ENCODE measurements at places on chromosomes 6 and 20. TPM values are rescaled to one million over a fixed set of nuclear protein-coding genes. Genes with fewer than 3 reads are reported as not detected.

GRCh38 chr6:102581378-102582124 is 1188.0 kb downstream of the GRIK2 start:
- H3K4me3 ChIP-seq, result no peak overlapping the region
- no peaks in the 10 kb centered on the region for H3K36me3 ChIP-seq
- no peak for DNase-seq
- no peak overlapping the region for H3K27ac ChIP-seq

DNA sequence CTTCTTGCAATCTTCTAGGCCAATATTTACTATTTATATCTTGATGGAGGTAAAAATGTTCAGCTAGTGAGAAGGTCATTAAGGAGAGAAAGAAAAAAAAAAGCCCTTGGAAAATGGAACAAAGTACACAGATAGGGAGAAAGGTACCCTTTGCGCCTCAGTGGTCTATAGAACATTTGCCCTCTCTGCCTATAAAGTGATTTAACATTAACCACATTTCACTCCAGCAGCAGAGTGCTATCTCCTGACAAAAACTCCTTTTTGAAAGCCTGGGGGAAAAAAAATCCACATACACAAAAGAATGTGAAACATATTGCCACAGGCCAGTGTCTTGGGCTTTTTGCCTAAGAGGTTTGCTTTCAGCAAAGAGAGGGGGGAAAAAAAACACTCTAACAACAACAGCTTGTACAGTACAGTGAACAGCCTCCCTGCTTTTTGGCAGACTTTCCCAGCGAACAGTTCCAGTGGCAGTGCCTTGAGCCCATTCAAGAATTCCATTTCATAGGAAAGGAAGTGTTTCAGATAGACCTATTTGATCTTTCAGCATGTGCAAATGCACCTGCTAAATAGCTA is 695 bp downstream of the ARHGAP18 start:
- peak overlapping the region; percentile 99 for H3K4me3 ChIP-seq
- peaks cover 51% of the 10 kb centered on the region for H3K4me1 ChIP-seq

DNA sequence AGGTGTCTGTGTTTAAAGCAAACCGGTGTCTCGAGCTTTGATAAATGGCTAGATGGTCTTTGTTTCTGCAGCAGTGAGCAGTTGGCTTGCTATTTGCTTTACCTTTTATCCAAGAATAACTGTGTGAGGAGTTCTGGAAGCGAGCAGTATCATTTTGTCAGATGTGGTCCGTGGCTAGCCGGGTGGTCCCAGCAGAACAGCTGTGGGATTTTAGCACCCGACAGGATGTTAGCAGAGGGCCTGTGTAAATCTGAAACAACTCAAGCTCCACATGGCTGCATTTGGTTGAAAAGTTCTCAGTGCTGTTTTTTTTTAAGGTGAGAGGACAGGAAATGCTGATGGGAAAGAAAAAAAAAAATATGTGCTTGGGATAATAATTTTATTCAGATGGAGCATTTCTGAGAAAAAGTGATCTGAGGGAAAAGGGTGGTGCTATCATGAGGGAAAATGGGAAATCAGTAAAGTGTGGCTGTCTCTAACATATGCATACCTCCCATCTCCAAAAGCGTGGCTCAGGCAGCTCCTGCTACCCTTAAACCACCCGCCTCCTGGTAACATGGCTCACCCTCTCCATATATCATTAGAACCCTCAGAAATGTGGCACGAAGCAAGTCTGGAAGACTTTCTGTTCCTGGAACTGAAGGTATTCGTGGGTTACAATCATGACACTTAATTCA is 215.4 kb downstream of the TSHZ2 start:
- DNase-seq, result no peak
- peaks cover under 1% of the 10 kb centered on the region for H3K36me3 ChIP-seq
- H3K27ac ChIP-seq, result no peak overlapping the region
- H3K4me1 ChIP-seq, result peaks cover 9% of the 10 kb centered on the region
- H3K4me3 ChIP-seq, result no peak overlapping the region

DNA sequence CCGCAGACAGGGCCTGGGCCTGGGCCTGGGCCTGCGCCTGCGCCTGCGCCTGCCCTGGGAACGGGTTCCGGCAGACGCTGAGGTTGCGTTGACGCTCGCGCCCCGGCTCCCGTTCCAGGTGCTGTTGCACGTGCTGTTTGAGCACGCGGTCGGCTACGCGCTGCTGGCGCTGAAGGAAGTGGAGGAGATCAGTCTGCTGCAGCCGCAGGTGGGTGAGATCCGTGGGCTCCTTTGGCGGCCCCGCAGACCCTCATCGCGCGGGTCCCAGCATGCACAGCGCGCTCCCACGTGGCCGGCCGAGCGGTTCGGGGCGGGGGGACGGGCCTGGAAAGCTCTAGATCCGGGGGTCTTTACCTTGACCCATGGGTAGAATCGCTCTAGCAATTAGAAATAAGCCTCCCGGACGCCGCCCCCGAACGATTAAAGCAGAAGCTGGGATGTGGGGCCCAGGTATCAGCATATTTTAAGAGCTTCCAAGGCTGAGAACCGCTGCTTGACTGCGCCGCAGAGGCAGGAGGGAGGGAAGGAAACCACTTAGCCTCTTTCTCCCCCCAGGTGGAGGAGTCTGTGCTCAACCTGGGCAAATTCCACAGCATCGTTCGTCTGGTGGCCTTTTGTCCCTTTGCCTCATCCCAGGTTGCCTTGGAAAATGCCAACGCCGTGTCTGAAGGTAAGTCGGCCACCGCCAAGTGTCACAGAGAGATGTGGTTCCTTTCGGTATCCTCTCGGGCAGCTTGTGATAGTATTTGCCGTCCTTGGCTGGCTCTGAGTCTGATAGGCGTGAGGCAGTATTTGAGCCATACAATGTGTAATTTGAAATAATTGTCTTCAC is 508 bp downstream of the NOP56 start:
- H3K27ac ChIP-seq, result peak overlapping the region; percentile 89
- peak; percentile 74 for DNase-seq
- peak overlapping the region; percentile 94 for H3K4me3 ChIP-seq
- peaks cover 32% of the 10 kb centered on the region for H3K4me1 ChIP-seq

DNA sequence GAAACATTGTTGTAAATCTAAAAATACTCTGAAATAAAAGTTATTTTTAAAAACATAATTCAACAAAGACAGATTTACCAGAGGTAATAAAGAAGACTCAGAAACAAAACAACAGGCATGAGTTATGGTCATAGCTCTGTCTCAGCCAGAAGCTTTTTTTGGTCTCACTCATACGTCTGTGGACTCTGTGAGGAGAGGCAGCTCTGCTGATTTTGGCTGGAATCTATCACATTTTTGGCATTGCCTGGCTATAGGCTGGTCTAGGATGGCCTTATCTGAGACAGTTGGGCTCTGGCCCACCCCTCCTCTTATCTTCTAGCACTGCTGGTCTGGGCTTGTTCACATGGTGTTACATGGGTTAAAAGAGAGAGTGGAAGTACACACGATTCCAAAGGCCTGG is 514.0 kb upstream of the BTBD3 start:
- no peak overlapping the region for H3K4me3 ChIP-seq
- H3K36me3 ChIP-seq, result no peaks in the 10 kb centered on the region
- no peaks in the 10 kb centered on the region for H3K27me3 ChIP-seq
- DNase-seq, result no peak

DNA sequence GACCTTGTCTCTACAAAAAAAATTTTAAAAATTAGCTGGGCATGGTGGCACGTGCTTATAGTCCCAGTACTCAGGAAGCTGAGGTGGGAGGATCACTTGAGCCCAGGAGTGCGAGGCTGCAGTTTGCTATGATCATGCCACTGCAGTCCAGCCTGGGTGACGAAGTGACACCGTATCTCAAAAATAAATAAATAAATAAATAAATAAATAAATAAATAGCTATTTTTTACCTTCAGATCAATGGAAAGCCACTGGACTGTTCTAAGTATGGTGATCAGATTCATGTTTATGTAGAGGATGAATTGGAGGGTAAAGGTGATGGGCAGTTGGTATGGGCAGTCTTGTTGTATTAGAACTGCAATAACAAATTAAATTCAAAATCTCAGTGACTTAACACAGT is 24.0 kb downstream of the DSTN start:
- no peaks in the 10 kb centered on the region for H3K27me3 ChIP-seq
- peaks cover 2% of the 10 kb centered on the region for H3K4me1 ChIP-seq
- H3K36me3 ChIP-seq, result peaks cover 14% of the 10 kb centered on the region
- no peak overlapping the region for H3K27ac ChIP-seq
- no peak for DNase-seq

- DNase-seq, result peak; percentile 87
- H3K4me1 ChIP-seq, result peaks cover 30% of the 10 kb centered on the region
- H3K36me3 ChIP-seq, result peaks cover 1% of the 10 kb centered on the region
- H3K27me3 ChIP-seq, result peaks cover 10% of the 10 kb centered on the region
Observed at GRCh38 chr6:87742106-87742505, 40.1 kb upstream of the AKIRIN2 start.

DNA sequence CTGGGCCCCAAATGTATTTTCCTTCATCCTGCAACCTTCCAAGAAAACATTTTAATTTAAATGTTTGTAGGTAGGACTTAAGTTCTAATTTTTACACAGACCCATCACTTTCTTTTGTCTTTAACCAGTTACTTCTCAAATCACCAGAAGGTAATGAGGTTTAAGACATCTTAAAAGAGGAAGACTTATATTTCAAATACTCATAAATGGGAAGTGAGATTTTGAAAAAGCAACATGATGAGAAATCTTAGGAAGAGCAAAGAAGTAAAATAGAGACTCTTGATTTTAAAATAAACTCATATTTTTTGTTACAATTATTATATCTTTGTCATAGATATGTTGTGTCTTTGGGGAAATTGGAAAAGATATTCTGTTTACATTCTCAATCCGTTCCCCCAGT is 82.3 kb downstream of the SYNE1 start:
- DNase-seq, result no peak
- no peak overlapping the region for H3K4me3 ChIP-seq
- H3K36me3 ChIP-seq, result no peaks in the 10 kb centered on the region
- no peak overlapping the region for H3K27ac ChIP-seq
- H3K4me1 ChIP-seq, result no peaks in the 10 kb centered on the region

DNA sequence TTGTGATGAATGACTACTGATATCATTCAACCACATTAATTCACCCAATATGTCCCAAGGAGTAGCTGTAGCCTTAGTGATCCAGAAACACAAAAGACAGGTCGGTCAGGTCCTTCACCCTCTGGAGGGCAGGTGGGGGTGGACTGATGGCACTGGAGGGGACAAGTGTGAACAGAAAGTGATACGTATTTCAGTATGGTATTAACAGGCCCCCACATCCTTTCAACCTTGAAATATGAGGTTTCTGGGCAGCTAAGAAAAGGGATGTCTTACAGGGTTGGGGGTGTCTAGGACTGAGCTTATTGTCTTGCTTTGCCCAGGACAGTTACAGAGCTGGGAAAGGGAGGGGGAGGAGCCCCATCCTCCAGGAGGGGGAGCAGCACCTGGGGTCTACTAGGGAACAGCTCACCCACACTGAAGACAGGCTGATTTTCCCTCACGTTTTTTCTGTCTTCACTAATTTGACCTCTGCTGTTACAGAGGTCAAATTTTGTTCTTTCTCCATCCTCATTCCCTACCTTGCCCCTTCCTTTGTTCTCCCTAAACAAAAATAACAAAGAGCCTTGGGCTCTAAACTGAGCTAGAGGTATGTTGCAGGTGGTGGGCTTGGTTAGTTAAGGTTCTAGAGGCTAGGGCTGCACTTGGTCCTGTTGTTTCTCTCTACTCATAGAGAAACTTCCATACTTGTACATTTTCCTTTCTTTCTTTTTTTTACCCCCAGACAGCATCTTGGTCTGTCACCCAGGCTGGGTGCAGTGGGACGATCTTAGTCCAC is 38.0 kb upstream of the EEF1A1 start:
- H3K4me1 ChIP-seq, result no peaks in the 10 kb centered on the region
- H3K4me3 ChIP-seq, result no peak overlapping the region
- no peak for DNase-seq
- H3K27me3 ChIP-seq, result no peaks in the 10 kb centered on the region

- H3K27me3 ChIP-seq, result no peaks in the 10 kb centered on the region
- H3K4me3 ChIP-seq, result no peak overlapping the region
- H3K27ac ChIP-seq, result no peak overlapping the region
- peaks cover 50% of the 10 kb centered on the region for H3K4me1 ChIP-seq
- H3K36me3 ChIP-seq, result peaks cover 97% of the 10 kb centered on the region
Observed at GRCh38 chr20:49288250-49288751, 10.4 kb upstream of the ZNFX1 start.

GRCh38 chr20:41116282-41116956 is 20.9 kb upstream of the PLCG1 start:
- H3K36me3 ChIP-seq, result peaks cover 76% of the 10 kb centered on the region
- no peaks in the 10 kb centered on the region for H3K27me3 ChIP-seq
- H3K4me3 ChIP-seq, result no peak overlapping the region
- peaks cover 15% of the 10 kb centered on the region for H3K4me1 ChIP-seq
- H3K27ac ChIP-seq, result no peak overlapping the region

GRCh38 chr6:106894978-106895702 is 79.4 kb downstream of the CD24 start:
- H3K4me3 ChIP-seq, result no peak overlapping the region
- no peaks in the 10 kb centered on the region for H3K36me3 ChIP-seq
- peaks cover 1% of the 10 kb centered on the region for H3K27me3 ChIP-seq
- no peaks in the 10 kb centered on the region for H3K4me1 ChIP-seq

DNA sequence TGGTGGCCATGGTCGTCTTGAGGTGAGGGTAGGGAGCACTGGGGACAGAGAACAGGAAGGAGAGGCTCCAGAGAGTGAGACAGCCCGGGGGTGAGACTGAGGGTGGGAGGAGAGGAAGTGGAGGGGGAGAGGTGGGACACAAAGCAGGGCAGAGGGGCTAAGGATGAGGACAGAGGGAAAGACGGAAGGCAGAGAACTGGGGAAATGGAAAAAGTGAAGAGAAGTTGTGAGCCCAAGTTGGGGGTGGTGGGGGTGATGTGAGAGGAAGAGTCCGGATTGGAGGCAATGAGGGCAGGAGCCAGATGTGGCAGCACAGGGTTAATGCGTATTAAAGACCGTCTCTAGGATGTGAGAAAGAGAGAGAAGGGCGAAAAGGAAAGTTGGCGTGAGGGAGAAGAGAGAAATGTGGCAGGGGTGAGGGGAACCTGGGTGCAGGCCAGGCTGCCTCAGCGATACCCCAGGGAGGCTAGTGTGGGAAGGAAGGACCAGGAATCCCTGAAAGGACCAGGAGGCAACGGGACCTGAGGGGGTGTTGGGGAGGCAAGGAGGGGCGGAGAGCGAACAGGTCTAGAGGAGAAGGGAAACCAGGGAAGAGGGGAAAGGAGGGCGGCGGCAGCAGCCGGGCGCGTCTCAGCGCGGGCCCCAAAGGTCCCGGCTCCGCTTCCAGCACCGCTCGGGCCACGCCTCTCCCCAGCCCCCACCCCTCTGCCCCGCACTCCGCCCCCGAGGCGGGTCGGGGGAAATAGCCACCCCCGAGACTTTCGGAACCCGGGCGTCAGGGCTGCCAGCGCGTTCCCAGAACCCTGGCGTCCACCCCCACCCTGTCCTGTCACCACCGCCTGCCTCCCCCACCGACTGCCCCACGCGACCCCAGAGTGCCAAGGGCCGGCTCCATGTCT is at the start of gene PPP1R18:
PPP1R18 (minus strand) TSS at position 637 of the 899 bp plus-strand sequence; CDS start at position 10, 627 bp downstream.
- peak within 1 kb of the TSS; percentile 93 for H3K27ac ChIP-seq
- peak within 1 kb of the TSS; percentile 94 for H3K4me3 ChIP-seq
- peak; percentile 95 for DNase-seq

GRCh38 chr6:24283043-24283985 is 74.5 kb downstream of the DCDC2 start:
- no peaks in the 10 kb centered on the region for H3K36me3 ChIP-seq
- no peak overlapping the region for H3K4me3 ChIP-seq
- peak; percentile 64 for DNase-seq
- H3K27me3 ChIP-seq, result peaks cover 6% of the 10 kb centered on the region

GRCh38 chr6:139944976-139945375 is 570.5 kb upstream of the CITED2 start:
- DNase-seq, result no peak
- no peak overlapping the region for H3K4me3 ChIP-seq
- no peaks in the 10 kb centered on the region for H3K36me3 ChIP-seq
- H3K27ac ChIP-seq, result no peak overlapping the region
- H3K27me3 ChIP-seq, result no peaks in the 10 kb centered on the region
- no peaks in the 10 kb centered on the region for H3K4me1 ChIP-seq

Gene CRIP3
- 0.79 TPM for total RNA-seq

Measured in activated CD4-positive, alpha-beta T cell treated with anti-CD3 and anti-CD28 coated beads, Interleukin-2, amount 10 ng/mL, durations not matched to agents 24 days and 14 days (primary cell).